ENCODE measurements at places on chromosomes 16 and 17.

DNA sequence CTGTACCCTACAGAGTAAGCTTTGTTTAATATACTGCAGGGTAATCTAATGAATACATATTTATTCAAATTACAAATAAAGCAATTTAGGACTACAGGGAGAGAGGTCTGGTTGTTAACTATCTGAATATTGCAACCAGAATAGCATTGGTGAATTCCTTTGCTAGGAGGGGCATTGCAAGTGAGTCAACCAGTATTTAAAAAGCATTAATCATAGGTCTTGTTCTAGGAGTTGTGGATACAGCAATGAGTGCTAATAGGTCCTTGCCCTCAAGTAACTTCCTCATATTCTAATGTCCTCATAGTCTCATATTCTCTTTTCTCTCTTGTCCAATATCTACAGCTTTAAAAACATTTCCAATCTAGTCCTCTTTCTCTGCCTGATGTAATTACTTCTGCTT lies 531.4 kb downstream of the CDH11 start:
- H3K27ac ChIP-seq, result no peak overlapping the region
- peaks cover 3% of the 10 kb centered on the region for H3K36me3 ChIP-seq

- H3K4me3 ChIP-seq, result no peak within 1 kb of the TSS
- H3K27ac ChIP-seq, result no peak within 1 kb of the TSS
- no peaks in the 10 kb centered on the region for H3K4me1 ChIP-seq
- H3K27me3 ChIP-seq, result peaks cover 17% of the 10 kb centered on the region
- no peaks in the 10 kb centered on the region for H3K36me3 ChIP-seq
Observed at GRCh38 chr17:41481036-41481435, at the start of gene KRT35. Gene KRT35, minus strand, starts transcription at chr17:41481151. Its CDS starts 54 bp downstream, at chr17:41481097.

GRCh38 chr16:66469291-66469946 lies 42.3 kb downstream of the BEAN1 start:
- peak overlapping the region; percentile 25 for H3K27ac ChIP-seq
- H3K4me3 ChIP-seq, result no peak overlapping the region
- DNase-seq, result no peak
- peaks cover 52% of the 10 kb centered on the region for H3K27me3 ChIP-seq
- H3K36me3 ChIP-seq, result no peaks in the 10 kb centered on the region

GRCh38 chr16:58155839-58156238 lies 26.7 kb upstream of the CFAP20 start:
- no peak for DNase-seq
- H3K27ac ChIP-seq, result peak overlapping the region; percentile 47
- H3K4me3 ChIP-seq, result no peak overlapping the region
- H3K36me3 ChIP-seq, result peaks cover 12% of the 10 kb centered on the region
- peaks cover 6% of the 10 kb centered on the region for H3K4me1 ChIP-seq

- no peak overlapping the region for H3K4me3 ChIP-seq
- H3K4me1 ChIP-seq, result no peaks in the 10 kb centered on the region
- no peaks in the 10 kb centered on the region for H3K36me3 ChIP-seq
- DNase-seq, result no peak
- no peak overlapping the region for H3K27ac ChIP-seq
Observed at GRCh38 chr17:71168053-71168741, 952.6 kb upstream of the SOX9 start.

DNA sequence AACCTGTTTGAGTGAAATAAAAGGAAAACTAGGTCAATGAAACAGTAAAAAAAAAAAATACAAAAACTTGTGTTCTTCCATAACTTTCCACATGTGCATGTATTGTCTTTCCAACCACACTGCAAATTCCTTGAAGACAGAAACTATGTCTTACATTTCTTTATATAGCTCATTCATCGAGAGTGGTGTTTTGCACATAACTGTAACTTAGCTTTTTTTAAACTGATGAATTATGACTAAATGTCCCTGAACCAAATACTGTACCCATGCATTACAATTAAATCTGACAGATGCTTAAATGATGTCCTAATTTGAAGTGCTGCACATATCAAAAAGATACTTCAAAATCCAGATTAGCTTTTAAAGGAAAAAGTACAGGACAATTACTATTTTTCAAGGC lies 50.1 kb downstream of the BRIP1 start:
- no peaks in the 10 kb centered on the region for H3K27me3 ChIP-seq
- H3K27ac ChIP-seq, result no peak overlapping the region
- no peaks in the 10 kb centered on the region for H3K4me1 ChIP-seq
- no peaks in the 10 kb centered on the region for H3K36me3 ChIP-seq

GRCh38 chr16:2497116-2497630 lies 16.6 kb upstream of the ATP6V0C start:
- no peak overlapping the region for H3K27ac ChIP-seq
- no peak for DNase-seq
- H3K36me3 ChIP-seq, result peaks cover 3% of the 10 kb centered on the region
- H3K27me3 ChIP-seq, result no peaks in the 10 kb centered on the region
- no peak overlapping the region for H3K4me3 ChIP-seq

DNA sequence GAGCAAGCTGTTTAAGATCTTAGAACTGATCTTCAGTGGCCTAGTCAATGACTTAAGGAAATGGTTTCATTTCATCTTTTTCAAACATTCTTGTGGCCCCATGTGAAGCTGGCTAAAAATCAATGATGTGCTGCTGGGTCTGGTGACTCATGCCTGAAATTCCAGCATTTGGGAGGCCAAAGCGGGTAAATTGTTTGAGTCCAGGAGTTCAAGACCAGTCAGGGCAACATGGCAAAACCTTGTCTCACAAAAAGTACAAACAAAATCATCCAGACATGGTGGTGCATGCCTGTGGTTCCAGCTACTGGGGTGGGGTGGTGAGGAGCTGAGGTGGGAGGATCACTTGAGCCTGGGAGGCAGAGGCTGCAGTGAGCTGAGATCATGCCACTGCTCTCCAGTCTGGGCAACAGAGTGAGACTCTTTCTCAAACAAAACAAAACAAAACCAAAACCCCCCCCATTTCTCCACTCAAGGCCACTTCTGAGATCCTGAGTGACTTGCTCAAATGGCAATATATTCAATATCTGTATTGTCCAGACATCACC lies 17.4 kb upstream of the COL1A1 start:
- H3K4me3 ChIP-seq, result no peak overlapping the region
- H3K4me1 ChIP-seq, result no peaks in the 10 kb centered on the region
- H3K27ac ChIP-seq, result no peak overlapping the region
- H3K36me3 ChIP-seq, result no peaks in the 10 kb centered on the region

DNA sequence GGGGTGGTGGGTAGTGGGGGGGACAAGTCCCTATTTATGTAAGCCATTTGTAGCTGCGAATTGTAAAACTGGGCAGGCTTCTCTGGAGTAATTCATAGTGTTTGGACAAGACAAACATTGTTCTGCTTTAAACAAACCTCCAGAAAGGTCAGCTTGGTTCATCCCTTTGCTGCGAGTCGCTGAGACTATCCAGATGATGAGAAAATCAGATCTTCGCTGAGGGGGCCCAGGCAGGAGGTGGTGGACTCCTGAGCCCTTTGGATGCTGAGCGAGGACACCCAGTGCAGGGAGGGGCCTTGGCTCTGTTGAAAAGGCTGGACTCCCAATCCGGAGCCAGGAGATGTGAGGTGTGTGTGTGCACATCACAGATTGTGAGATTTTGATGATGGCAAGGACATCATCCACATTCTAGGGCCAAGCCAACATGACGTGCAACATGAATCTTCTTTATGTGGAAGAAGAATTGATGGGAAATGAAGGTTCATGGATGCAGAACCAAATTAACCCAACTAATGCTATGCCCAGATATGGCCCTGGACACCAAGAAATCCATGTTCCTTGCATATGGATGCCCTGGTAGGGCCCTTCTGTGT lies 15.0 kb upstream of the NTN1 start:
- no peak for DNase-seq
- H3K36me3 ChIP-seq, result peaks cover 5% of the 10 kb centered on the region
- H3K4me1 ChIP-seq, result peaks cover 7% of the 10 kb centered on the region
- H3K4me3 ChIP-seq, result no peak overlapping the region
- H3K27me3 ChIP-seq, result peaks cover 74% of the 10 kb centered on the region

- no peak overlapping the region for H3K27ac ChIP-seq
- peaks cover 24% of the 10 kb centered on the region for H3K27me3 ChIP-seq
- no peaks in the 10 kb centered on the region for H3K36me3 ChIP-seq
- H3K4me3 ChIP-seq, result no peak overlapping the region
Observed at GRCh38 chr16:88407807-88408206, 25.0 kb downstream of the ZNF469 start.

DNA sequence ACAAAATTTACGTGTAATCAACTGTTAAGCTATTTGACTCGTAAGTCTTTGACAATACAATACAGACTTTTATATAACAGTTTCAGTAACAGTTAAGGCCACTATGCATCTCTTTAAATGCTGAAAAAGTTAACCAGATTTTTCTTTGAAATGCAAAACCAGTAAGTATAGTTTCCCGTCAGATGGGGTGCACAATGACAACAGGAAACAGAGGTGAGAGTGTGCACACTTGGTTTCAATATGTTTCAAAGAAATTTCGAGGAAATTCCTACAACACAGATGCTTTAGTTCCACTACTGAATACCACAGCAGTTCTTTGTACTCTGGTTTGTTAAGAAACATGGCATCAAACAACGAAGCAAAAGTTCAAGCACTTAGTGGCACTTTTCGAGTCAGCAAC lies 48.4 kb downstream of the RNF157 start:
- no peaks in the 10 kb centered on the region for H3K36me3 ChIP-seq
- H3K27me3 ChIP-seq, result no peaks in the 10 kb centered on the region
- peak overlapping the region; percentile 51 for H3K4me3 ChIP-seq
- peak overlapping the region; percentile 91 for H3K27ac ChIP-seq
- H3K4me1 ChIP-seq, result peaks cover 52% of the 10 kb centered on the region

GRCh38 chr16:84407588-84408313 lies 39.4 kb downstream of the ATP2C2 start:
- no peak overlapping the region for H3K4me3 ChIP-seq
- H3K27me3 ChIP-seq, result peaks cover 75% of the 10 kb centered on the region
- H3K36me3 ChIP-seq, result peaks cover 3% of the 10 kb centered on the region
- H3K27ac ChIP-seq, result no peak overlapping the region
- H3K4me1 ChIP-seq, result no peaks in the 10 kb centered on the region

DNA sequence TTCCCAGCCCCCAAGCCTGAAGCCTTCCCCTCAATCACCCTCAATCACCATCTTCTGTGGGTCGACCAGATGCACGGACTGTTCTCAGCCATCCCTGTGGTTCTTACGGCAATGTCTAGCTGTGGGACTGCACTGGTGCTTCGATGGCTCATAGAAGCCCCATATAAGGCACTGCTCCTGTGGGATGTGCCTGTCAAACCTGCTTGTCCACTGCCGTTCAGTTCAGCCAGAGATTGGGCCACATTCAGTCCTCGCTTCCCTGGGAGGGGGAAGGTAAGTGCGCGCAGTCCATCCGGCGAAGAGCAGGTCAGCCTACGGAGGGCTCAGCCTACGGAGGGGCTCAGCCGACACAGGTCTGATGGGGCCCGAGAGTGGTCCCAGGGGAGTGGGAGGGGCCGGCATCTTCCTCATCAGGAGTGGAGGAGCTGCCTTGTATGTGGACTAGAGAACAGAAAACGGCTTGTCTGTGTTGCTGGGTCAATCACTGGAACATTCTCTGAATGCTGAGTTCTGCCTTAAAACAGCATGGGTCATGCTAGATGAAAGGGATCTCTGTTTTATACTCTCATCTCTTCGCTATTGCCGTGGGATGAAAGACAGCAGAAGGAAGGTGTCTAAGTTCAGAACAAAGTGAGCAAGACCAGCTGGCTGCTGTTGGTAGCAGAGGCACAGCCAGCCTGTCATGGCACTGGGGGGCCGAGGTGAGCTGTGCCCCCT lies at the start of gene CARD14:
TSS of gene CARD14 (plus strand) at position 247 of the 717 bp plus-strand sequence. CDS start 11,409 bp downstream, outside the sequence.
- H3K27me3 ChIP-seq, result peaks cover 26% of the 10 kb centered on the region
- DNase-seq, result no peak
- H3K4me1 ChIP-seq, result no peaks in the 10 kb centered on the region
- no peak within 1 kb of the TSS for H3K27ac ChIP-seq

DNA sequence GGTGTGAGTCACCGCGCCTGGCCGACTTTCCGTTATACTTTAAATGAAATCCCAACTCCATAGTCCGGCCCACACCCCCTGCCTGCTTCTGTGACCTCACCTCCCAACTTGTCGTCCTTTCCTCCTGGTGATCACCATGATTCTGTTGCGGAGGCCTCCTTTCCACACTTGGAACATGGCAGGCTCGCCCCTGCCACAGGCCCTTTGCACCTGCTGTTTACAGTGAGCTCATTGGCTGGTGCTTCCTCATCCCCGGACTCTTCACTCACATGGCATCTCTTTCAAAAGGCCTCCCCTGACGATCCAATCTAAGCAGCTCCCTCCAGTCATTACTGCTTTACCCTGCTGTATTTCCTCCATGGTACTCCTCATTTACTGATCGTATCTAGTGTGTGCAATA lies 64.6 kb downstream of the RAP1GAP2 start:
- no peak for DNase-seq
- H3K36me3 ChIP-seq, result no peaks in the 10 kb centered on the region
- no peaks in the 10 kb centered on the region for H3K27me3 ChIP-seq
- no peak overlapping the region for H3K4me3 ChIP-seq
- H3K27ac ChIP-seq, result no peak overlapping the region
- peaks cover 40% of the 10 kb centered on the region for H3K4me1 ChIP-seq

DNA sequence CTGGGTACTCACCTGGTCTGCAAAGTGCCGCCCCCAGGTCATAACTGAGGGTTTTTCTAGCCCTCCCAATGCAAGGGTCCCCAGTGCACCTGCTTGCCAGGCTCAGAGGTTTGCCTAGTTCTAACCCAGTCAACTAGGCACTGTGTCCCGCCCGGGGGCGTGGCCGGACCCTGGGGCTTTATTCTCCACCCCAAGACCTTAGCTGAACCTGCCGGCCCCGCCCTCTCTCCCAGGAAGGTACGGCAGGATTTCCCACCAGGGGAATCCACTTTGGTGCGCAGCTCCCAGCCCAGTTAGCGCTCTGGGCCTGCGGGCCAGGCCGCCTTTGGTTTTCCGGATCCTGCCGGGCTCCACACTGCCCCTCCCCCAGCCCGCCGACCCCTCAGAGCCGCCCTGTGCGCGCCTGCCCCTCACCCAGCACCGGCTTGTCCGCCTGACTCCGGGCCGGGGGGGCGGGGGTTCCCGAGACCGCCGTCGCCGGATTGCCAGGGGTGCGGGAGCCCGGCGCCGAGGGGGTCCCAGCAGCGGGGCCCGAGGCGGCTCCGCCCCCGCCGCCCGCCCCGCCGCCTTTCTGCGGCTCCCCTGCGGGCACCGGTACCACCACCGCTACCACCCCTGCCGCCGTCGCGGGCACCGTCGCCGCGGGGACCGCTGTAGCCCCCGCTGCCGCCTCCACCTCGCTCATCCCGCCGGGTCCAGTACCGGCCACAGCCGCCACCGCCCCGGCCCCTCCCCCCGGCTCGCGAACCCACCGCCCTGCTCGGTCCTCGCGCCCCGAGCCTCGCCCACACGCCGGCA lies 424 bp downstream of the YBX2 start:
- no peak for DNase-seq
- H3K27me3 ChIP-seq, result peaks cover 23% of the 10 kb centered on the region
- H3K4me1 ChIP-seq, result peaks cover 19% of the 10 kb centered on the region
- no peak overlapping the region for H3K27ac ChIP-seq
- H3K36me3 ChIP-seq, result peaks cover 10% of the 10 kb centered on the region

DNA sequence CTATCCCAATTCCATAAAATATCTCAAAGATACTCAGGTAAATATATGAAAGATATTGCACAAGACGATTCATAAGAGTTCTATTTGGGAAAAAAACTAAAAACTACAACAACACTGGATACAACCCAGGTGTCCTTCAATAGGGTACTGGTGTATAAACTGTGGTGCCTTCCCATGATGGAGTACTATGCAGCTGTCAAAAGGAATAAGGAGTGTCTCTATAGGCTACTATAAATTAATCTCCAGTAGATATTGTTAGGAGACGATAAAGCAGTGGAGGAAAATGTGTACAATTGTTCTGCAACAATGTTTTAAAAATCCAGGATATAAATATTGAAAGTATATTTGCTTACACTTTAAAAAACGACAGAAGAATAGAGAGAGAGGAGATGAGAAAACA lies 2.4 kb upstream of the KRTAP4-12 start:
- H3K27ac ChIP-seq, result no peak overlapping the region
- H3K4me1 ChIP-seq, result peaks cover 33% of the 10 kb centered on the region
- H3K4me3 ChIP-seq, result peak overlapping the region; percentile 27
- peaks cover 12% of the 10 kb centered on the region for H3K27me3 ChIP-seq

Data from effector memory CD8-positive, alpha-beta T cell (primary cell).